Left renal cortex interstitium (tissue), 4 donors: ENCODE measurements at places on chromosomes 12 and 14. TPM values are rescaled to one million over a fixed set of nuclear protein-coding genes. Genes with fewer than 3 reads are reported as not detected.

DNA sequence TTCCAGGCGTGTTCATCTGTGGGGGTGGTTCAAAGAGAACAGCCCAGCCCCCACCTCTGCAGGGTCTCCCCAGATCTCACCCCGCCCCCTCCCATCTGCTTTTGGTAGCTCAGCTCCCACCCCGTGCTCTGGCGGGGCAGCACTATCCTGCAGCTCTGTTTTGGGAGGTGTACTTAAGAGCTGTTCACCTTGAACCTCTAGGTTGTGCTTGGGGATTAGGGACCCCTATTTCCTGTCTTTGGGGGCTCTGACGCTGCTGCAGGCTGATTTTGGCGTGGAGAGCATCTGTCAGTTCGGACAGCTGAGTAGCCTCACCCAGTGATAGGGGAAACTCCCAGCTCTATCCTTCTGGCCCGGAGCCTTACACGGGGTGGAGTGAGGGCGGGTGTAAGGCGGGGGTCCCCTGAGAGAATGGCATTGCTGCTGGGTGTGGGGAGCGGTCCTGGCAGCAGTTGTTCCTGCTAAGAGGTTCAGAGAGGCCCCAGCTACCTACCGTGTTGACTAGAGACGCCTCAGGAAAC is 765 bp downstream of the TMEM120B start:
- DNase-seq, result no peak

The TEX22 gene
- polyA plus RNA-seq, result 1.0 TPM

DNA sequence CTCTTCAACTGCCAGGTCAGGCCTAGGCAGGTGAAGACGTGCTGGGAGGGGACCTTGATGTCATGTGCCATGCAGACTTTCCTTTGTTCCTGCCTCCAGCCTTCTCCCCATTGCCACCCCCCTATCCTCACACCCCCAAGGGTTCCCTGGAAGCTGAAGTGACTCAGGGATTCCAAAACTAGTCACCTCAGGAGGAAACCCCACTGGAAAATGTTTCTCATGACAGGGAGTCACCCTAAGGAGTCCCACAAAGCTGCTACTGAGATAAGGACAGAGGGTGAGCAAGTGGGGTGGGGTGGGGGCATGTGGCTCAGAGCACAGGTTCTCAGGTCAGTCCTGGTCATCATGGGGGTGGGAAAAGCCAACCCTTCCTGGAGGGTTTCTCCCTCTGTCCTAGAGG is 2.4 kb upstream of the IL25 start:
- DNase-seq, result no peak

GRCh38 chr12:41441180-41441579 is 253.1 kb downstream of the PDZRN4 start:
- DNase-seq, result no peak

DNA sequence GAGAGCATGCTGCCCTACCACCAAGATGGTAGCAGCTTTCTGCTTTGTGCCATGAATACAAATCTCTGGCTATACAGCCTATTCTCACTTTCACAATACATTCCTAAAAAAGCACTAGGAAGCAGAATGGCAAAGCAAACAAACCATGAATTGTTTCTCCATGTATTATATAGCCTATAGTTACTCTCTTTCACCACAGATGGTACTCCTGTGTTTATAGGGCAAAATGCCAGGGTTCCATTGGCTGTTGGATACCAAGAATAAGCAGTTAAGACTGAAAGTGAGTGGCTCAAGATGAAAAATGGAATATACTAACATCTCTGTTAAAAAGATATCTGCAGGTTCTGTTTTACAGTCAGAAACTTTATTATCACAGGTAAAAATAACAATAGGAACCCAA is 11.1 kb downstream of the ARF3 start:
- no peak for DNase-seq

- no peak for DNase-seq
These were observed 9.0 kb downstream of the ASIC1 start for GRCh38 chr12:50066402-50066801.

GRCh38 chr12:65656891-65657351 is 167.4 kb upstream of the HMGA2 start:
- DNase-seq, result no peak
